ENCODE measurements at places on chromosomes 13 and 19.

GRCh38 chr19:1618157-1619093 is 13.2 kb upstream of the UQCR11 start:
- DNase-seq = no peak

DNA sequence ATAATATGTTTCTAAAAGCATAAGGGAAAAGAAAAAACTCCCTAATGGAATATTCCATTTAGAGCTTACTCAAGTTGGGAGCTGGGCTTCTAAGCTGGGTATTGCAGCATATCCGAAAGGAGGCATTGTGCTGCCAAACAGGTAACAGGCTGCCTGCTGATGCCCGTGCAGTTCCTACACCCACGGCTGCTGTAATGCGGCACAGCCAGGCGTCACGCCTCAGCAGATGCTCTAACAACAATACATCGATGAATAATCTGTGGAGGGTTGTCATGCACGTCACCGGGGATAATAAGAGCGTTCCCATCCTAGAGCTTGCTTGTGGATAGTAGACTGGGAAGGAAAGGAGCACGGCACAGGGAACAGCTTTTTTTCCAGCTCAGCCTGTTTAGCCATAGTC is 1582.1 kb upstream of the SLC10A2 start:
- DNase-seq = no peak

DNA sequence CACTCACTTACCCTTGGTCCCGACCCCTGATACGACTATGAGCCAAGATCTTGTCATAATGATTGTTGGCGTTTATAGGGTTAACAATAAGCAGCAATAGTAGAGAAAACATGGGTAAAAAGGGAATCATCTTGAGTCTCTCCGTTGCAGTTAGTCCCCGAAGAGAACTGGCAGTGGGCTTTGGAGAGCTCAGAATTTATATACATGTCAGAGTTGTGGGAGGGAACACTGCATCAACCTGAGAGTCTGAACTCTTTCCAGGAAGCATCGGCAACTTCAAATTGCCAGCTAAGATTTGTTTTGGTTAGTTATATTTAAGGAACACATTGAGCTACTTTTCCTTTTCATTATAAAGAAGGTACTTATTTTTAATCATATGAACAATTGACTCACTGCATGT is at the start of gene POSTN:
POSTN (minus strand) TSS at position 172 of the 400 bp plus-strand sequence; CDS start at position 130, 42 bp downstream.
- DNase-seq = no peak

GRCh38 chr19:2180881-2181632 is 17.3 kb downstream of the DOT1L start:
- DNase-seq = no peak

DNA sequence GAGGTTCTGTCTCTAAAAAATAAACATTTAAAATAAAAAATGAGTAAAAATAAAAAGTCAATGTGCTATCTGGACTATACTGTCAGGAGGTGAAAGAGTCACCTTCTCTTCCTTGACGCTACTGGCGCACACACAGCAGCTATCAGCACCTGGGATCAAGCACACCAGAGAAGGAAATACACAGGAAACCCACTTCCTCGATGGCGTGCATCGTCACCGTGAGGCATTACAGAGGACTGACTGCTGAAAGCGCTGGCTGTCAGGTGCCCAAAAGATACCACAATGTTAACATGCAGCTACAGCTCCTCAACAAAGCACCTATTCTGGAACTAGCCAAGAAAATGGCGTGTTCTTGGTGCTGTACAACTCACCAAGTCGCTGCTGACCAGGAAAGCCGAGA is 6.1 kb downstream of the SLC35E1 start:
- DNase-seq = peak; percentile 69

- DNase-seq = no peak
Measured at GRCh38 chr19:54928299-54928698, 19.0 kb downstream of the NLRP7 start.

DNA sequence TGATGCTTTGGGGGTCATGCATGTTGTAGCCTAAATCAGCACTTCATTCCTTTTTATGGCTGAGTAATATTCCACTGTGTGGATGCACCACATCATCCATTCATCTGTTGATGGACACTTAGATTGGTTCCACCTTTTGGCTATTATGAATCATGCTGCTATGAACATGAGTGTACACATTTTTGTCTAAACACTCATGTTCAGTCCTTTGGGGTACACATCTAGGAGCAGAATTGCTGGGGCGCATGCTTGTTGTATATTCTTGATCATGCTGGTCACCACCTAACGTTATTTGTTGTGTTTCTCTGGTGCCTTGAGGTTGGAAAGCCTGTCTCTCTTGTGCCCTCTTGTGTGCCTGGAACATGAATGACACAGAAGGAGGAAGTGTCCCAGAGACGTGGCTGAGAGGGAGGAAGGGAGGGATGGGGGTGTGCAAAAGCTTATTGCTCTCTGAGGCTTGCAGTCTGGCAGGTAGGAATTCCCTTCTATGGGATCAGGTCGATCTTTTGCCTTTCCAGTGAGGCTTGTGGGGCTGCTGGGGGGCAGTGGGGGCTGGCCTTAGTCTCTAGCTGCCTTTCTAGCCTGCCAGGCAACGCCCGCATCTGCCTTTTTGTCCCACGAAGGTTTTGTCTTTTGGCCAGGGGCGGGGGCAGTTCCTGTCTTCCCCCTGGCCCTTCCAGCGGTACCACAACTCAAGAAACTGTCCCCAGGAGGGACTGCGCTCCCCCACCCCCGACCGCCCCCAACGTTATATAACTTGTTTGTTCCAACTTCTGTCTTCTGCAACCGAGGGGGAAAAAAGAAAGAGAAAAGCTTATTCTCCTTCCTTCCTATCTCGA is 7.6 kb downstream of the KLHL26 start:
- no peak for DNase-seq

DNA sequence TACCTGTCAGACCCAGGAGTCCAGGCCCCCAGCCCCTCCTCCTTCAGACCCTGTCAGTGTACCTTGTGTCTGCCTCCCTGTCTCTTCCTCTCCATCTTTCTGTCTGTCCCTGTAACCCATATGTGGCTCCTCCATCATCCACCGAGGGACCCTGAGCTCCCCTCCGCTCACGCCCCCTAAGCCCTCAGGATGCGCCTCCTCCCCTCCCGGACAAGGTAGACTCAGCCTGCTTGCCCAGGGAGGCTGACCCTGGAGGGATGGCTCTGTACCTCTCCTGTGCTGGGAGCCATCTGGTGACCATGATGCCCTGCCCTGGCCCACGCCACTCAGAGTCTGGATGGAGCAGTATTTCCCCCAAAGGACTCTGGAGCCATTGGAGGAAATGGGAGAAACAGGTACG is 1.0 kb upstream of the CAPN12 start:
- no peak for DNase-seq

GRCh38 chr13:24682353-24682752 is 2.1 kb downstream of the ATP12A start:
- DNase-seq = no peak

GRCh38 chr19:42348211-42348610 is 22.8 kb downstream of the MEGF8 start:
- DNase-seq = no peak

DNA sequence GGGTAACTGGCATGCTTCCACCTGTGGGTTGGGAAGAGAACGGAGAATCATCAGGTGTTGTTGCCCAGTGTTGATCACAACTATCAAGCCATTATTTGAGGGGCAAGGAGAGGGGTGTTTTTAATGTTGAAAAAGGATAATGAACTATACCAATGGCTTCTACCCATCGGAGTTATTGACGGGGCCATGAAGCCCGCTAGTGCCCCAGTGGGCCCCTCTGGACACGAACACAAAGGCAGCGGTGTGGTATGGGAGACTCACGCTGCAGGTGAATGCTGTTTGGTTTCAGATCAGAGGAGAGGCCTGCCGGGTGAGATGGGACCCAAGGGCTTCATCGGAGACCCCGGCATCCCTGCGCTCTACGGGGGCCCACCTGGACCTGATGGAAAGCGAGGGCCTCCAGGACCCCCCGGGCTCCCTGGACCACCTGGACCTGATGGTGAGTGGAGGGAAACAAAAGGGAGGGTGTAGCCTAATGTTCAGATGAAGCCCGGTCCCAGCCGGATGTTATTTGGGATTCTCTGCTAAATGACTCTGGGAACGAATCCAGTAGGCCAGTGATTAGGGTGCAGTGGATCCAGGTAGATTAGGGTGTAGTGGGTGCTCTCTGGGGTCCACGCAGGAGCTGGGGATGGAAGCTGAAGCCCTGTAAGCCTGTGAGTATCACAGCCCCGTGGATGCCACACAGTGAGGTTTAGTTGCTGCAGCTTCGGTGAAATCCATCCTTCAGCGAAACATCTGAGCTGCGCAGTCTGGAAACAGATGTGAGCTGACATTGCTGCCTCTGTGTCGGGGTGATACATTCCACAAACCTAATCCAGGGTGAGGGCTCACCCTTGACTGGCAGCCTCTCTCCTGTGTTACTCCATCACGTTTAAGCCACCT is 111.3 kb downstream of the RAB20 start:
- no peak for DNase-seq

DNA sequence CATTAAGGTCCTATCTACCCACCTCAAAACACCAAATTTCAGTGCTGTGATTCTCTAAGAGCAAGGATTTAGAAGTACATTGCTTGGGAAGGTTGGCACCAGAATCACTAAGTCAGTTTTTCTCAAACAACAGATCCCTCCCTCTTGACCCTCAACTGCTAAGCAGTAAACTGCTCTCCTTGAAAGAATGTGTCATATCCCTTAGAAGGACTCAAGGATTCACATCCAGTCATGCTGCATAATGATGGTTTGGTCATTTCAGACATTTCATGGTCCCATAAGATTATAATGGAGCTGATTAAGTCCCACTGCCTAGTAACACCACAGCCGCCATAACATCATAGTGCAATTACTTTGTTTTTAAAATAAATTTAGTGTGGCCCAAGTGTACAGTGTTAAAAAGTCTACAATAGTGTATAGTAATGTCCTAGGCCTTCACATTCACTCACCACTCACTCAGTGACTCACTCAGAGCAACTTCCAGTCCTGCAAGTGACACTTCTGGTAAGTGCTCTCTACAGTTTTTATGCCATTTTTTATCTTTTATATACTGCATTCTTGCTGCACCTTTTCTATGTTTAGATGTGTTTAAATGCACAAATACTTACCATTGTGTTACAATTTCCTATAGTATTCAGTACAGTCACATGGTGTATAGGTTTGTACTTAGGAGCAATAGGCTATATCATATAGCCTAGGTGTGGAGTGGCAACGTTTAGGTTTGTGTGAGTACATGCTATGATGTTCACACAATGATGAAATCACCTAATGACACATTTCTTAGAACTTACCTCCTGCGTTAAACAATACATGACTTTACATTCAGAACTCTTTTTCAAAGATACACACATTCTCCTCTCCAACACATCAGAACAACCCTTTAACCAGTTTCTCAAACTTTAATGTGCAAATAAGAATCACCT is 15.7 kb upstream of the CCDC169 start:
- no peak for DNase-seq

- peak; percentile 36 for DNase-seq
Measured at GRCh38 chr13:110340812-110341444, 33.8 kb downstream of the COL4A2 start.

DNA sequence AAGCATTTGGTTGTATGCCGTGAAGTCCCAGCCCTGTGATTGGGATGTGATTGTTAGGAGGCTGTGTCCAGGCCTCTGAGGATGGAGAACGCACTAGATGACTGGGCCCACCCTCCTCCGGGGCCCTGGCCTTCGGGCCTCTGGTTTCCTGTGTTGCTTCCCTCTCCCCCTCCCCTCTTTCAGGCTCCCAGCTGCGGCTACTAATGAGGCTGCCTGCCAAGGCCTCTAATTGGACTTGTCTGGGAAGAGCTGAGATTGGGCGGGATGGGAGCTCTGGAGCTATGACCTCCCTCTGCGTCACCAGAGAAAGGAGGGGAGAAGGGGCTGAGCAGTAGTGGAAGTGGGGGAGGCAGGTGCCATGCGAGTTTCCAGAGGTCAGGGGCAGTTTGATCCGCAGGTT is 9.9 kb downstream of the PTH2 start:
- DNase-seq = no peak

DNA sequence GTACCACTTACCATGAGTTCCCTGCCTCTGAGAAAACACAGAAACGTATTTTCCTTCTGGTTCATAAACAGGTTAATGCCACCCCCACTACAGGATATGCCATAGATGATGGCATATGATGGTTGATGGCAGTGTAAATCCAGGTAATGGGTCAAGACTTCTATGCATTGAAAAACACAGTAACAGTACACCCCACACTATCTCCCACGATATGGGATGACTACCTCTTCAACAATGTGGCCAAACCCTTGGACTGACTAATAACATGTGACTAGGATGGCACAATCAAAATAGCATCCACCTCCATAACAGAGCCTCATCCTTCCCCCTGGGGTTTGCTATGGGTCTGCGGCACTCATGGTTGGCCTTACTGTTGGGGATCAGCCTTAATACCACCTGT is 22.0 kb downstream of the ZNF235 start:
- no peak for DNase-seq

- no peak for DNase-seq
Measured at GRCh38 chr13:110236831-110237261, 70.1 kb downstream of the COL4A1 start.

DNA sequence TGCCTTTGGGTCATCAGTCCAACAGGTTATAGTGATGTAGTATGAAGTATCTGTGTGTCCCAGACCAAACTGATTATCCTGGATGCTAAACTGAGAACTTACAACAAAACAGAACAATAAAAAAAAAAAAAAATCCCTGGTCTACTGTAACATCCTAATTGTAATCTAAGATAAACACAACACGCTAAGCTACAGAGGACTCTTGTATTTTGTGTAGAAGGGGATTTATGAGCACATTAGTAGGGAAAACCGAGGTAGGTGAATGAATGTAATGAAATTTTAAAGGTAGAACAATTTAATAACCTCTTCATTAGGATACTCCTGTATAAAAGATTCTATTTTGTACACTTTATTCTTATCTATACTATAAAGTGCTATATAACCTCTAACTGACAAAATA is 424.1 kb downstream of the NDFIP2 start:
- no peak for DNase-seq

GRCh38 chr19:13008926-13009787 is 13.9 kb downstream of the NFIX start:
- DNase-seq = no peak

- peak; percentile 74 for DNase-seq
Measured at GRCh38 chr19:1248786-1249297, 459 bp downstream of the MIDN start.

GRCh38 chr13:21015284-21015683 is 46.1 kb downstream of the LATS2 start:
- DNase-seq = no peak
